ENCODE measurements at places on chromosomes 2 and 18.

GRCh38 chr2:133409581-133410285 lies 158.5 kb downstream of the NCKAP5 start:
- no peak for DNase-seq

- DNase-seq, result no peak
These were observed 813.3 kb downstream of the DCC start for GRCh38 chr18:53153281-53153680.

DNA sequence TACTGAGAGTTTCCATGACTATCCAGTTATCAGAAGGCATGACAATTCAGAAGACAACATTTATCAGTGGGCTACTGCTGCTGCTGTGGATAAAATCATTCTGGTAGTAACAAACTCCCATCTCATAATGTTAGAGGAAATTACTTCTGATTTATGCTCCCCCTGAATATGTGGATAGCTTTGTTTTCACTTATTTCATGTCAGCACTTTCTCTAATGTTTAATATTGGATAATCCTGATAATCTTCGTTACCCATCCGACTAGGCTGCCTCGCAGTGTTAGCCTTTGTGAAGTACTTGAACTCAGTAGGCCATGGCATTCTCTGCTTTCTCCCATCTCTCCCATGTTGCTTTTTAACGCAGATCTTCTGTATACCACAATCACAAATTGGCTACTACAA lies 28.4 kb downstream of the COX7A2L start:
- DNase-seq, result no peak

GRCh38 chr2:128380061-128380889 lies 61.6 kb upstream of the HS6ST1 start:
- no peak for DNase-seq

GRCh38 chr2:128416109-128416785 lies 97.6 kb upstream of the HS6ST1 start:
- DNase-seq, result no peak

DNA sequence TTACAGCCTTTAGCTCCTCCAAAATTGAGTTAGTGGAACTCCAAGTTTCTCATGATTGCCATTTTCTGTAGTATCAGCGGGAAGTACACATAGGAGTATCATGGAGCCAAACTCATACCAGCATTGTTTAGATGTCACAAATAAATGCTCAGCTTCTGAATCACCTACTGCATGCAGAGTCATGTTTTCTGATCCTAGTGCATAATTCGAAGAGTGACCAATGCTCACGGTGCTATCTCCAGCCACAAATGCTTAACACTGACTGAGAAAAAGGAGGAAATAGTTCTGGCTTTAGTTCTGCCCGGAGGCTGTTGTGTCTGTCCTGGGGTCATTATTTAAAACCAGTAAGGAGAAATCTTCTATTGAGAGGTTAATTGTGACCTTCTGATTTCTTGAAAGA lies 45.4 kb upstream of the LRATD1 start:
- peak; percentile 22 for DNase-seq

GRCh38 chr2:152647552-152647951 lies 69.7 kb downstream of the PRPF40A start:
- DNase-seq, result peak; percentile 40

DNA sequence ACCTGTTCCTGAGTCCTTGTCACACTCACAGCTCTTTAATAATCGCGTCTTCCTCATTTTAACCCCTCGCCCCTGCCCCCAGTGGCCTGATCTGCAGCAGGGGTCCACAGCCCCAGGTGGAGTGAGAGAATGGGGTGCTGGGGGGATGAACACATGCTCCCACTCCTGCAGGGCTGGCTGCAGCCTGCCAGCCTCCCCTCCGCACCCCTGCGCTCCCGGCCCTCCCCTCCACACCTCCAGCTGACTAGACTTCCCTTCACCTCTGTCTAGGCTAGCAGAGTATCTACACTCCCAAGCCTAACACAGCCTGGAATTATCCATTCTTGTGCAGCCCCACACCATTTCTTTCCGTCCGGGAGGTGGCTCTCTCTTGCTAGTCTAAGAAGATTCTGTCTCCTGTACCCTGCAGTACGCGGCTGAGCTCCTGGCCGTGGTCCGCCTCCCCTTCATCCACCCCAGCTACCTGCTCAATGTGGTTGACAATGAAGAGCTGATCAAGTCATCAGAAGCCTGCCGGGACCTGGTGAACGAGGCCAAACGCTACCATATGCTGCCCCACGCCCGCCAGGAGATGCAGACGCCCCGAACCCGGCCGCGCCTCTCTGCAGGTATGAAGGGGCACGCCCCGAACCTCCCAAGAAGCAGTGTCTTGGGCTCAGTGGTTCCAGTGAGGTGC lies 231.6 kb downstream of the ATAD2B start:
- no peak for DNase-seq

GRCh38 chr2:55493220-55493619 lies 26.3 kb upstream of the CFAP36 start:
- no peak for DNase-seq

DNA sequence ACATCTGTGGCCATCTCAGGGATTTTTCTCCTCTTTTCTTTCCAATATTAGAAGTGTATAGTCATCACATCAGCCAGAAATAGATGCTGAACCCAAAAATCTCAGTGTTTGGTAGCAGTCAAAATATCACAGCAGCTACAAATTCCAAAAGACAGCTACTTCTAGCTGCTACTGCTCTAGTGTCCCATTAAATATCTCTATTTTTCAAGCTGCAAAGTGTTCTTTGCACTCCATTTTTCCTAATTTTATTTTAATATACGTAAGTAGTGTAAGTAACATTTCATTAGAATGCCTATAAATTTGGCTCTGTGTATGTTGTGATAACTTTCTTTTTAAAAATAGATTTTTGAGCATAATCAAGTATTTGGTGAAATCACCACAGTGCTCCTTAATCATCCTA lies 967.3 kb downstream of the BCL11A start:
- no peak for DNase-seq

Data from AG08395 (cell line).